ENCODE measurements at places on chromosomes 11 and 22.

DNA sequence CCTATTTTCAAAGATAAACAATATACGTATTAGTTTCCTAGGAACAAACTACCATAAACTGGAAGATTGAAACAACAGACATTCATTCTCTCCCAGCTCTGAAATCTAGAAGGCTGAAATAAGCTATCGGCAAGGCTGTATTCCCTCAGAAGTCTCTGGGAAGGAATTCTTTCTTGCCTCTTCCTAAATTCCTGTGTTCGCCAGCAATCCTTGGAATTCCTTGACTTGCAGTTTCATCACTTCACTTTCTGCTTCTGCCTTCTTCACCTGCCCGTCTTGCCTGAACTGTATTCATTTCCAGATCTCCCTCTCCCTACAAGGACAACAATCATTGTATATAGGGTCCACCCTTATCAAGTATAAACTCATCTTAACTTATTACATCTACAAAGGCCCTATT, 17.7 kb upstream of the PRDM10 start:
- no peak for DNase-seq

GRCh38 chr11:23112987-23113886, 253.0 kb upstream of the CCDC179 start:
- no peak for DNase-seq

GRCh38 chr22:42074846-42075676, 1.0 kb downstream of the PHETA2 start:
- DNase-seq, result no peak

DNA sequence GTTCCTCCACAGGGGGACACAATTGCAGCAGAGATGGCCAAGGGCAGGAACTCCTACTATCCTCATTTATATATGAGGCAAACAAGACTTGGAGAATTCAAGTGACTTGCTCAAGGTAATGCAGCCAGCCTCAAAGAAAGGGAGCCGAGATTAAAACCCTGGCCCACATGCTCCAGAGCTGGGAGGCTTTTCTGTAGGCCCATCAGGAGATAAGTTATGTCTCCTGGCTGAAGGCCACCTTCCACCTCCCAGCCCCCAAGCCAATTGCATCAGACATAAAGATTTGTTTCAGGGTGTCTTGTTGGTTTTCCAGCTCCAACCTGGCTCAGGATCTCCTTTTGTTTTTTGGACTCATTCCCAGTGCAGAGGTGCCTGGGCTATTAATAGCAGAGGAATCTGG, 59.5 kb downstream of the SMIM38 start:
- no peak for DNase-seq

- DNase-seq, result no peak
Observed at GRCh38 chr22:32926600-32926999, 125.1 kb downstream of the TIMP3 start.

- DNase-seq, result no peak
Observed at GRCh38 chr11:116543911-116544475, 228.8 kb downstream of the BUD13 start.

DNA sequence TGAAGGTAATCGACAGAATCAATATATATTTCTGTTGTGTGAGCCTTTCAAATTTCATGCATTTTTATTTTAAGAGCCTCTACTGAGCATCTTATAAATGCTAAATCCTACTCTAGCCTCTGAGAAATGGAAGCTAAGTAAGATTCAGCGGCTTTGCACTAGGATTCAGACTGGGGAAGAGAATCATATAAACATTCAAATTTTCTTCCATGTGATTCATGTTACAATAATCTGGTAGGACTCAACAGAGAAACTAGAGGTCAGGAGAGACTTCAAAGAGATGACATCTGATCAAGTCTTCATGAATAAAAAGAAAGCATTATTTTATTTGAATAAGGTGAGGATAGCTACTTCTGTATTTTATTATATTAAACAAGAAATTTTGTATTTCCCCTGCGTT, 538.9 kb downstream of the DLG2 start:
- DNase-seq, result no peak

DNA sequence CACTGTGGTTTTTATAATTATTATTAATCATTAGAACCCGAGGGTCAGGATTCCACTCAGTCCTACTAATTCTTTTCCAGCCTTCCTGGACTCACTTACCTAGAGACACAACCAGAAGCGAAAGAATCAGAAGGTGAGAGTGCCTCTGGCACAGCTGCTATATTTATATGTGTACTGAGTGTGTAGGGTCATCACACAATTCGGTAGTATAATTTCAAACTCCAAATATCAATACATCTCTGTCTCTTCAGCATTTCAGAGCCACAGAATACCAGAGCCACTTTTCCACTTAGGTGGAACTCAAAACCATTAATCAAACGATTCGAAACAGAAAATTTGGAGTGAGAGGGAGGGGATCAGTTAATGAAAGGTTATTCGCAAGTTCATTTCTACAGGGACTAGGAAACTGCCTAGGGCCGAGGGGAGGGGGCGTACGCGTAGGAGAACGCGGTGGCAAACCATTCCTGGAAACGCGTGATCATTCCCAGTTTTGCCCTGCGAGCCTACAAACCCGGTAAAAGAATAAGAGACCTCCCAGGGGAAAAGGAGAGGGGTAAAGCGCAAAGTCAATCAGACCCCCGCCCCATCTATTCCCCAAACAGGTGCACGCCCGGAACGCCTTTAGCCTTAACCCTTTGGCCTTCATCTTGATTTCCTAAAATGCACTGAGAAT, 5.4 kb downstream of the BSX start:
- no peak for DNase-seq

- no peak for DNase-seq
Observed at GRCh38 chr11:2090172-2091111, 48.7 kb downstream of the IGF2 start.

DNA sequence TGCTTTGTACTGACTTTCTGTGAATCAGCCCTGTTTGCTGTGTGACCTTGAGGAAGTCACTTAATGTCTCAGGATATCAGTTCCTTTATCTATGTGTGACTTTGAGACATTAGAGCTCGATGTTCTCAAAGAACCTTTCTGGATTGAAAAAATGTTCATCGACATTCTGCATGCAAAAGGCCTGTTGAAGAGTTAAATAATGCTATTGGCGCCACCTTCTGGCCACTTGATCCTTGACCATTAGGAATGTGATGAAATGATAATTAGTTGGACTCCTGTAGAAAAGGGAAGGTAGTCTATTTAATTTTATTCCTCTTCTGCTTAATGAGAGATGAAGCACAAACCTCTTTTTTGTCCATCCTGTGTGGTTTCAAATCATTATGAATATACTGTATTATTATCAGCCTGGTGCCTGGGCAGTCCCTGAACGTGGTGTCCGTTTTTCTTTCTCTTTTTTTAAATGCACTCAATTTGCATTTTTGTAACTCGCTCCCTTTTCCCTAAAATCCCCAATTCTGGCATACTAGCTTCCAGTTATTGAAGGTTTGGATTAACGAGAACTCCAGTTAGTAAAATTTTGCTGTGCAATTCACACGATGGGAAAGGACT, 20.7 kb downstream of the ELF5 start:
- DNase-seq, result peak; percentile 20

GRCh38 chr11:55895216-55895615, 12.1 kb downstream of the TRIM51 start:
- DNase-seq, result no peak

DNA sequence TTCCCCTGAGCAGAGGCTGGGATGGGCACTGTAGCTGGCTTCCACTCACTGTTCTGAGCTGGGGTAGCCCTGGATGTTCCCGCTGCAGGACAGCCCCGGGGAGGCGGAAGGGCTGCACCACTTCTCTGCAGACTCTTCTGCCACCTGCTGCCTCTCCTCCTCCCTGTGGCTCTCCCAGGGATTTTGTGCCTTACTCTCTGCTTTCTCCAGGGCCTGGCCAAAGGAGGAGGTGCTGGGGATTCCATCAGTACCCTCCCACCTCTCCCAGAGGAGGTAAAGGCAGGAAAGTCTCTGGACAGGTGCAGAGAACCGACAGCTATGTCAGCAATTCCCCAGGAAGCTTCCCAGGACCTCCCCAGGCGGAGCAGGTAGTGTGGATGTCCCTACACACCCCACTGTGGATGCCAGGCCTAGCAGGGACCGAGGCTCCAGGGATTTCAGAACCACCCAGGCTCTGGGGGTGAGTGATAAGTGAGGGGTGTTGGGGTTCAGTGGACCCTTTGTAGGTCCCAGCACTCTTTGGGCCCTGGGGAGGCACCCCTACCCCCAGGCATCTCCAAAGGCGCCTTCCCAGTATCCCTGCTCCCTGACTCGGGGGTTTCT, 11.3 kb downstream of the DUSP8 start:
- no peak for DNase-seq

- no peak for DNase-seq
Observed at GRCh38 chr22:36244522-36245391, 5.4 kb upstream of the APOL2 start.

DNA sequence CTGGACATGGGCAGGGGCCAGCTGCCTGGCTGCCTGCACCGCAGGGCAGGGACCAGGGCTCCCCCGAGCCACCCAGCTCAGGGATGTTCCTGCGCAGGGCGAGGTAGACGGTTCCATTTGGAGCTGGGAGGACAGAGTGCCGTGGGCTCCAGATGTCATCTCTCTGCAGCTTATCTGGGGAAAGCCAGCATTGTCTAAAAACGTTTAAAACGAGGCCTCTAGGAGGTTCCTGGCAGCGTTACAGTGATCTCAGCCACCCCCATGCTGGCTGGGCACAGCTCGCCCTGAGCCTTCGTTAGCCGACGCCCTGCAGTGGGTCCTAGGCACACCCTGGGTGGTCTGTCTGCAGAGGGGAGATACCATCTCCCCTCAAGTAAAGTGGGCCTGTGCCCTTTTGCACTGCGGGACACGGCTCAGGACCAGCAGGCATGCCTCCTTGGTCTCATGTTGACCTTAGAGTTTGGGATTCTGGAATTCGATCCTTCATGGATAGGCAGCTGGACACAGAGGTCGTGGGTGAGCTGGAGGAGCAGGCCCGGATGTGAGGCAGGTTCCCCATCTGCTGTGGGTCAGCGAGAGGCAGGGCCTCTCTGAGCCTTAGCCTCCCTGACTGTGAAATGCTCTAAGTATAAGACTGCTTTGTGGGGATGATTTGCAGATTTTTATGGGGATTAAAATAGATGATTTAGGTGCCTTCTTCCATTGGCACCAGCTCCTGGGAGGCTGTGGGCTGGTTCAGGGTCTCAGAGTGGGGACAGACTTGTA, 14.1 kb downstream of the SYNGR1 start:
- no peak for DNase-seq

DNA sequence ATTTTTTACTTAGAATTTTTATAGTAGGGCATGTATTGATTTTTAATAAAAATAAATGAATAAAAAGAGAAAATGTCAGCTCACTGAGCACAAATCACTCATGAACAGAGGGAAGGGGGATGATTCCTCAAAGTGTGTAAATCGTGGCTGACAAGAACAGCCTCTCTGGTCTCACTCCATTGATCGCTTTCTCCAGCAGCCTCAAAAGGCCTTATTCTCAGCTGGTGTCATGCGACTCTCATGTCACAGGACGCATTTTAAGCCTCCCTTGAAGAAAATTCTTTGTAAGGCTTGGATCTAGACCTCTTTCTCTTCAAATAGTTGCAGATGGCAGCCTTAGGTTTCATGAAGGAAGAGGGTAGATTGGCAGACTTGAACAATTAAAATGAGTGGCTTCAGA, 33.9 kb upstream of the SLC5A12 start:
- no peak for DNase-seq

DNA sequence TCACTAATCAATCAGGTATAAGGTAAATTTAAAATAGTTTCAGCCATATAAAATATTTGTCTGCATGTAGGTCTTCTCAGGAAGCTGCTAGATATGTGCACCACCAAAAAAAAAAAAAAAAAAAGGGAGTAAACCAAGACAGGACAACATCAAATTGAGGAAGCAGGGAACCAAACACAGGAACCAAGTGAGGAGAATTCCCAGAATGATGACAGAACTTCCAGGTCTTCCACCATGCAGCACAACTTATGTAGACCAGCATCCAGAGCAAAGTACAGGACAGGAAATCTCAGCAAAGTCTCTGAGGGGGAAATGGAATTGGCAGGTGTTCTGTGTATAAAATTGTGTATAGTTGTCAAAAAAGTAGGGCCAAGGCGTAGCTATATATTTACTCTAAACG, 101.2 kb upstream of the CTSC start:
- no peak for DNase-seq

DNA sequence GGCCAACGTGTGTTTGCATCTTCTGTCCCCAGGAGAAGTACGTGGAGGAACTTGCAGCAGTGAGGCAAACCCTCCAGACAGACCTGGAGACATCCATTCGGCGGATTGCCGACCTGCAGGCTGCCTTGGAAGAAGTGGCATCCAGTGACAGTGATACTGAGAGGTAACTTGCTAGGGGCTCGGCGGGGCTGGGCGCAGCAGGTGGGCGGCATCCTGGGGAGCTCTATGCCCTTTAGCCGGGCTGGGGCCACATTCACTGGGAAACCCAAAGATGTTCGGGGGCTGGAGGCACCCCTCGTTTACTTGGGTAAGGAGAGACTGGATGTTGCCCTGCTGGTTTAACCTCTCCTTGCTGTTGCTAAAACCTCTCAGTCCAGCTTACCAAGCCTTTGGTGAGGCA, 176.9 kb upstream of the SEZ6L start:
- DNase-seq, result no peak

DNA sequence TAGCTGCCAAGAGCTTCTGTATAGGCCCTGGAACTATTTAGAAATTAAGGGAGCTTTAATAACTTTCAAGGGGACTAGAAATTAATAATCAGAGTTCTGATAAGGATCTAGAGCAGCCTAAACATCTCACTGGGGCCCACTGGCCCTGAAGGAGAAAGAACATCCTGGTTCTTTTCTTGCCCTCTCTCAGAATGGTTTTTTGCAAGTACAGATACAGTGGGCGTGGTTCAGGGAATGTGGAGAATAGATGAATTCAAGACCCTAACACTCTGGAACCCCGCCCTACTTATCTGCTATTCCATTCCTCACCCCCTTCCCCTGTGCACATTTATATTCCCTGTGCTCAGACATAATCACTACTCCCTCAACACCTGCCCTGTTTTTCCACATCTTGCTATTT, 90.2 kb downstream of the PARVA start:
- DNase-seq, result no peak

- no peak for DNase-seq
Observed at GRCh38 chr11:12943311-12943710, 65.8 kb upstream of the RASSF10 start.

All from activated CD4-positive, alpha-beta T cell treated with anti-CD3 and anti-CD28 coated beads for 4 hours (primary cell).